ENCODE measurements at places on chromosomes 2 and 18. TPM values are rescaled to one million over a fixed set of nuclear protein-coding genes. Genes with fewer than 3 reads are reported as not detected.

DNA sequence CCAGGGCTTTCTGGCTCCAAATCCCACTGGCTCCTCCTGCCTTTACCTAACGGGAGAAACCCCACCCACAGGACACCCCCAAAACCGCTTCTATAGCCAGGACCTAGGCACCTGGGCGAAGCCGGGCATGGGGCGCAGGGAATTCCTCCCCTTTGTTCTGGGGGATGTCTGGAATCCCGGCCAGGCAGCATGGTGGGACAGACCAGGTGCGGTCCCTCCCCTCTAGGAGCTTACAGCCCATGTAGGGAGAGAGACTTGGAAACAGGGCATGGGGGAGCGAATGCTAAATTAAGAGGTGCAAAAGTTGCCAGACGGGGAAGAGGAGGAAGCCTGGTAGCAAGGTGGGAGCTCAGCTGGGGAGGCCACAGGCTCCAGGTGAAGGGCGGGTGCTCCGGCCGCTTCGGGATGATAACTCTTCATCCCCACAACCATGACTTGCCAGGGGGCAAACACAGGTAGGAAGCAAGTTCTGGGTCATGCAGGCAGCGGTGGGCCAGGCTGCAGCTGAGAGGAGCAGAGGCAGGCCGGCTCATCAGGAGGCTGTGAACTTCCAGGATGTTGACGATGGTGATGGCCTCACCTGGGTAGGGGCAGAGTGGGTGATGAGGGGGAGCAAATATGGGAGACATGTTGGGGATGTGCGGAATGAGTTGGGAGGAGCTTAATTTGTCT lies 1.3 kb downstream of the TMEM37 start:
- no peak overlapping the region for H3K27ac ChIP-seq
- no peaks in the 10 kb centered on the region for H3K36me3 ChIP-seq
- H3K4me3 ChIP-seq = no peak overlapping the region
- H3K27me3 ChIP-seq = peaks cover 6% of the 10 kb centered on the region

The CIB4 gene
- not detected for total RNA-seq

The CCNT2 gene
- 26.2 TPM for total RNA-seq

The SERPINB4 gene
- total RNA-seq = not detected

GRCh38 chr2:40304340-40304739 lies 147.6 kb downstream of the SLC8A1 start:
- H3K4me3 ChIP-seq = no peak overlapping the region
- peaks cover 4% of the 10 kb centered on the region for H3K4me1 ChIP-seq
- no peaks in the 10 kb centered on the region for H3K27me3 ChIP-seq
- H3K36me3 ChIP-seq = no peaks in the 10 kb centered on the region
- no peak overlapping the region for H3K27ac ChIP-seq

DNA sequence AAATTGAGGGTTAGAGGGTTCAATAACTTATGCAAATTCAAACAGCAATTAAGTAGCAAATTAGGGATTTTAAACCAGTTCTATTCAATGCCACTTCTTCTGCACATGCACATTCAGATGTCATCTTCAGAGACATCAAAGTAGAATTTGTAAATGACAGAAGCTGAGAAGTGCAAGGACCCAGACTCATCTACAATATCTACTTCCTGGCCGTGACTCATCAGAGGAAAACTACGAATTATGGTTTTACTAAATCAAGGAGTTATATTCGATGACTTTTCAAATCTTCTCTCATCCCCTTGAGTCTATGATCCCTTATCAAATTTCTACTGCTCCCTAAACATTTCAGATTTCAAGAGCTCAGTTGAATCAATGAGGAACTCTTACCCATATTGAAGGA lies 20.0 kb upstream of the STAT4 start:
- H3K27me3 ChIP-seq = no peaks in the 10 kb centered on the region
- no peak for DNase-seq
- no peaks in the 10 kb centered on the region for H3K36me3 ChIP-seq
- peak overlapping the region; percentile 81 for H3K27ac ChIP-seq

The ALPG gene
- total RNA-seq = not detected

GRCh38 chr2:13056259-13056843 lies 339.6 kb downstream of the TRIB2 start:
- peak; percentile 14 for DNase-seq
- H3K27me3 ChIP-seq = peaks cover 5% of the 10 kb centered on the region
- no peak overlapping the region for H3K27ac ChIP-seq

GRCh38 chr18:76367168-76368125 lies 127.6 kb downstream of the ZNF516 start:
- H3K27me3 ChIP-seq = no peaks in the 10 kb centered on the region
- H3K27ac ChIP-seq = no peak overlapping the region
- peaks cover 23% of the 10 kb centered on the region for H3K4me1 ChIP-seq
- DNase-seq = no peak
- no peak overlapping the region for H3K4me3 ChIP-seq

The SCYGR4 gene
- total RNA-seq = not detected

GRCh38 chr2:159450180-159450579 lies 163.7 kb upstream of the WDSUB1 start:
- no peaks in the 10 kb centered on the region for H3K27me3 ChIP-seq
- no peak overlapping the region for H3K4me3 ChIP-seq
- H3K27ac ChIP-seq = no peak overlapping the region
- DNase-seq = no peak
- H3K36me3 ChIP-seq = peaks cover 4% of the 10 kb centered on the region

DNA sequence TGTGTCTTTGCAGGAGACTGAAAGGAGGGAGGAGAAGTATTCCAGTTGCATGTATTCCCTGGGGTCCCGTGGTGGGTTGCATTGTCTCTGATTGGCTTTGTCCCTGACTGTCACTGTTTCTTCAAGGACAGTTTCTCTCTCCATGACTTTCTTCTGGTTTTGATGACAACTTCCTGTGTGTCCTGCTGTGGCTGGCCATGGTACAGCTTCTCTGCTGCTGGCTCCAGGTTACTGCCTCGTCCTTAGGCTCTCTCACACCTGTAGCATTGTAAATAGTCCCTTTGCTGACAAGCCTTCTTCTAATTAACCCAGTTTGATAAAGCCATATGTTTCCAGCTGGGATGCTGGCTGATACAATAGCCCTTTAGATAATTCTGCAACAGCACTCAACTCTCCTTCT lies 129.0 kb downstream of the LPIN1 start:
- no peak for DNase-seq
- no peaks in the 10 kb centered on the region for H3K36me3 ChIP-seq
- H3K4me3 ChIP-seq = no peak overlapping the region
- H3K27me3 ChIP-seq = peaks cover 3% of the 10 kb centered on the region

DNA sequence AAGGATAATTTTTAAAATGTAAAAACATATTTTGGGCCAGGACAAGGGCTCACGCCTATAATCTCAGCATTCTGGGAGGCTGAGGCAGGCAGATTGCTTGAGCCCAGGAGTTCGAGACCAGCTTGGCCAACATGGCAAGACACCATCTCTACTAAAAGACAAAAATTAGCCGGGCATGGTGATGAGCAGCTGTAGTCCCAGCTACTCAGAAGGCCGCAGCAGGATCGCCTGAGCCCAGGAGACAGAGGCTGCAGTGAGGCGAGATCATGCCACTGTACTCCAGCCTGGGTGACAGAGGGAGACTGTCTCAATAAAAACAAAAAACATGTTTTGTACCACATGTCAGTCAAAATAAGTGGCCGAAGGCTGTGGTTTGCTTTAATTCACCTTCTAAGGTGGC lies 122.5 kb downstream of the HDAC4 start:
- peak overlapping the region; percentile 98 for H3K27ac ChIP-seq
- no peak for DNase-seq
- H3K4me3 ChIP-seq = no peak overlapping the region

GRCh38 chr2:26809876-26810577 lies 24.2 kb downstream of the CENPA start:
- H3K27ac ChIP-seq = no peak overlapping the region
- no peak for DNase-seq
- H3K4me3 ChIP-seq = no peak overlapping the region
- H3K36me3 ChIP-seq = no peaks in the 10 kb centered on the region

- peaks cover 10% of the 10 kb centered on the region for H3K4me1 ChIP-seq
- H3K4me3 ChIP-seq = no peak overlapping the region
- no peaks in the 10 kb centered on the region for H3K27me3 ChIP-seq
- no peak overlapping the region for H3K27ac ChIP-seq
- DNase-seq = no peak
- H3K36me3 ChIP-seq = no peaks in the 10 kb centered on the region
These were observed 5.1 kb downstream of the COMMD1 start for GRCh38 chr2:61910603-61911002.

The PPP1R1C gene
- total RNA-seq = 0.29 TPM

The ZDBF2 gene
- 12.7 TPM for total RNA-seq

DNA sequence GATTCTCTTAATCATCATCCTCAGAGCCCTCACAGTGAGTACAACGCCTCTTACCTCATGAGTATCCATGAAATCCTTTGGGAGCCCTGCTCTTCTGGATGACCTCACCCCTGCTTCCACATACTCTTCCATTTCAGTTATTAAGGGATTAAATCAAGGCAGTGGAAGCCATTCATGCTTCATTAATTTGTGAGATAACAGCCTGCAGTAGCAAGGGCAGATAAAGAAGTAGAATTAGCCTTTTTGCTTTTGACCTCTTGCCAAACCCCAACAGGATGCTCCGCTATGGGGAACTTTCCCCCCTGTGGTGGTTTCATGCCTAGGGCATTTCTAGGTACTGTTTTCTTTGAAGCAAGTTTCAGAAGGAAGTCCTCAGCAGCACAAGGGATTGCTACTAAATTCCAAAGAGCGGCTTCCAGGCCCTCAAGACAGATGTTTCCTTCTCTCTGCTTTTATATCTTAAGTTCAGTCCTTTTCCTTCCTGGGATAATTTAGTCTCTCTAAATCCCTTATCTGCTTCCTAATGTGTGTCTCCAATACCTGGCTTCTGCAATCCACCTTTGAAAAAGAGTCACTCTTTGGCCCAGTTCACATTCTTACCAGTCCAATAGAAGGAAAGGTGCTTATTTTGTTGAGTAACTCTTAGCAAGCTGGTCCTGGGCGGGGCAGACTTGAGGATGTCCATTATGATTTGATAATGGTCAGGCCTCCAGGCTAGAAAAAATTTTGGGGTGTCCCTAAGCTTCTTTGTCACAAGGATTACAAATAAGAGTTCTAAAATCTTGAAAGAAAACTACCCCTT lies 76.9 kb downstream of the MYO1B start:
- H3K4me3 ChIP-seq = no peak overlapping the region
- peak overlapping the region; percentile 43 for H3K27ac ChIP-seq
- no peaks in the 10 kb centered on the region for H3K27me3 ChIP-seq
- peaks cover 54% of the 10 kb centered on the region for H3K4me1 ChIP-seq
- peaks cover 3% of the 10 kb centered on the region for H3K36me3 ChIP-seq

The DHRS9 gene
- not detected for total RNA-seq

The OTOS gene
- total RNA-seq = not detected

- no peak overlapping the region for H3K27ac ChIP-seq
- H3K4me3 ChIP-seq = no peak overlapping the region
- DNase-seq = no peak
These were observed 35.8 kb downstream of the FOSL2 start for GRCh38 chr2:28428486-28428885.

GRCh38 chr18:66124394-66124793 lies 373.6 kb downstream of the CDH7 start:
- DNase-seq = no peak
- no peaks in the 10 kb centered on the region for H3K27me3 ChIP-seq
- no peaks in the 10 kb centered on the region for H3K36me3 ChIP-seq
- no peaks in the 10 kb centered on the region for H3K4me1 ChIP-seq
- H3K4me3 ChIP-seq = no peak overlapping the region
- no peak overlapping the region for H3K27ac ChIP-seq

The SFXN5 gene
- 17.0 TPM for total RNA-seq

The FRZB gene
- 0.36 TPM for total RNA-seq

GRCh38 chr2:85830645-85831044 lies 58.1 kb downstream of the ST3GAL5 start:
- no peak for DNase-seq
- H3K4me1 ChIP-seq = peaks cover 5% of the 10 kb centered on the region
- no peak overlapping the region for H3K4me3 ChIP-seq

GRCh38 chr18:77054288-77054605 lies 78.3 kb downstream of the MBP start:
- H3K27ac ChIP-seq = peak overlapping the region; percentile 60
- no peak overlapping the region for H3K4me3 ChIP-seq

The CEBPZOS gene
- total RNA-seq = 20.6 TPM

GRCh38 chr2:227407591-227408151 lies 19.9 kb upstream of the SCYGR1 start:
- H3K27ac ChIP-seq = no peak overlapping the region
- H3K27me3 ChIP-seq = no peaks in the 10 kb centered on the region
- H3K36me3 ChIP-seq = no peaks in the 10 kb centered on the region
- DNase-seq = peak; percentile 58

The FAM237A gene
- not detected for total RNA-seq

DNA sequence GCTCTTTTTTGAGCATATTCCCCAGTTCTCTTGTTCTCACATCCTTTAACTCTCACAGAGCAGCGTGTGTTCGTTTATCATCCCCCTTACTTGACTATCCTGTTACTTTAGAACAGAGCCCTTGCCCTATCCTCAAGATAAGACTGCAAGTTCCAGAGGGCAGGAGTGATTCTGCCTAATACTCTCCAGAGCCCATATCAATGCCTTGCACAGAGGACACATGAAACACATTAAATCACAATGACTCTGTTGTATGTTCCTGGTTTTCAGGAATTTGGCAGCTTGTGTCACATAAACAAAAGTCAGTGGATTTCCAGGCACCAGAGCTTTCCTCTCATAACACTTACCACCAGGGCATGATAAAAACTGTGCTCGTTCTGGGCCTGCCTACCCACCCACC lies 156.7 kb downstream of the RNF144A start:
- H3K4me1 ChIP-seq = no peaks in the 10 kb centered on the region
- no peak overlapping the region for H3K4me3 ChIP-seq
- no peak for DNase-seq
- no peak overlapping the region for H3K27ac ChIP-seq
- H3K27me3 ChIP-seq = no peaks in the 10 kb centered on the region
- no peaks in the 10 kb centered on the region for H3K36me3 ChIP-seq

DNA sequence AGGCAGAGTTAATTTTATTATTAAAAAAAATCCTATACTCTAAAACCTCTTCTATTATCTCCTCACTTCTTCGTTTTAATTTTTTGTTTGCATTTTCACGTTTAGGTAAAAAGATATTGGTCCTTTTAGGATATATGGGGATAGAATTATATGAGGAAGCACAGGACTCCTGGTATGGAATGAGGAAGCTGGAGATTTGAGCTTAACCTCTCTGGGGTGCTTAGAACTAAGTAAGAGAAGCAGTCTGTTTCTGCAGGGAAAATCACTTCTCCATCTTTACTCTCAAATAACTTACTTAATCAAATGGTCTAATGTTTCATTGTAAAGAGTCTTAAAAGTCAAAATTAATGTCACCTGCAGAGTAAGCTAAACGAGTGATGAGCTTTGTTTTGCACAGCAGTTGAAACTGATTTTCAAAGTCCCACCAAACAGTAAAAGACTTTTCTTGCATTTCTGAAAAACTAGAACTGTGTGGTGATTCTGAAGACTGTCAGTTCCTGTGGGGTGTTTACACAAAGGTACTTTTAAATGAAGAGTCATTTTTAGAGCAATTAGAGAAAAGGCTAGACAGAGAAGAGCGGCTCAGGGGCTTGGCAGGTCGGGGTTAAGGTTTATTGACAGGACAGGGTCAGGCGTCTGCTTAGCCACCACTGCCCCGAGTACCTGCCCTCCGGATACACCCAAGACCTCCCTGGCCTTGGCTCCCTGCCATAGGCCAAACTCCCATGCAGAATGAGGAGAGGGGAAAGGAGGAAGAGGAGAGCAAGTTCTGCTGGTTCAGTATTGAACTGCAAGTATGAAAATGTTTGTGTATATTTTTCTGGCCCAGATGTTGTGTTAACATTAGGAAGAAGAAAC lies 21.6 kb downstream of the METAP1D start:
- no peak for DNase-seq
- no peaks in the 10 kb centered on the region for H3K27me3 ChIP-seq
- peak overlapping the region; percentile 59 for H3K4me3 ChIP-seq

The TUBA4B gene
- not detected for total RNA-seq

The G6PC2 gene
- not detected for total RNA-seq

Data from osteoblast (primary cell).